ENCODE measurements at places on chromosomes 12 and 14.

- no peak for DNase-seq
These were observed 13.2 kb downstream of the HEBP1 start for GRCh38 chr12:12986775-12987331.

- DNase-seq, result no peak
These were observed 31.8 kb upstream of the ULK1 start for GRCh38 chr12:131862600-131862993.

GRCh38 chr12:6279631-6280030 is 30.9 kb upstream of the PLEKHG6 start:
- DNase-seq, result no peak

DNA sequence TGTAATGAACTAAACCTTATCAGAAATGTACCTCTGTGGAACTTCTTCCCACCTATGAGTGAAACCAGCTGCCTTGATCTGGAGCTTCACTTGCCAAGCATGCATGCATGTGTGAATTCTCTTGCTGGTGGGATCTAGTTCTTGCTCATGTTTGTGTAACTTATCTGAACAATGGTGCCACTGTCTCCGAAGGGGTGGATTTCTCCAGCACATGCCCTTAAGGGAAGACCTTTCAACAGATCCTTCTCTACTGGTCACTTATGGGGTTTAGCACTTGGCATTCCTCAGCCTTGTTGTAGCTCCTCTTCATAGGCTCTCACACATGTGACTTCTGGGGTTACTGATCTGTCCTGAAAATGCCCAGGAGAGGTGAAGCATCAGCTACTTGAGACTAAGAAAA is 25.0 kb downstream of the SMOC1 start:
- no peak for DNase-seq

DNA sequence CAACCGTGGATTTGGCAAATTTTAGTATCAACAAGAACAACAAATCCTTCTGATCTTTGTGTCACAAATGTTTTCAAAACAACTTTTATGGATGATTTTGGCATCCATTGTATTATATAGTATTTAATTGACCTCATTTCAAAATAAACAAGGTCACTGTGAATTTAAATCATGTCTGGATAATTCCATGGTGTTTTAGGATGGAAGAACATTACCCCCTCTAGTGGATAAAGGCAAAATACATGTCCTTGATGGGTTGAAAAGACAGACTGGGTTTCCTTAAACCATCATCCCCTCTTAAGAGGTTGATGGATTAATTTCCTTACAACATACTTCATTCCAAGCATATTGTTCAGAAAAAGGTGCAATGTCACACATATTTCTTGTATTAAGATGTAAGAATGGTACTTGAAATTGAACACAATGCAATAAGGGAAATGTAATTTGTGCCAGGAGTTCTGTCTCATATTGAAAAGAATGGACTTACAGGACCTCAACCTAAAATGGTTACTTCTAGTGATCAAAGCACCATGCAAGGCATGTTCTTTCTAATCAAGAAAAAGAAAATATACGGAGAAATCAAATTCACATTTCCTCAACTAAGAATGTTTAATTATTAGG is 352.0 kb downstream of the BCAT1 start:
- peak; percentile 61 for DNase-seq

DNA sequence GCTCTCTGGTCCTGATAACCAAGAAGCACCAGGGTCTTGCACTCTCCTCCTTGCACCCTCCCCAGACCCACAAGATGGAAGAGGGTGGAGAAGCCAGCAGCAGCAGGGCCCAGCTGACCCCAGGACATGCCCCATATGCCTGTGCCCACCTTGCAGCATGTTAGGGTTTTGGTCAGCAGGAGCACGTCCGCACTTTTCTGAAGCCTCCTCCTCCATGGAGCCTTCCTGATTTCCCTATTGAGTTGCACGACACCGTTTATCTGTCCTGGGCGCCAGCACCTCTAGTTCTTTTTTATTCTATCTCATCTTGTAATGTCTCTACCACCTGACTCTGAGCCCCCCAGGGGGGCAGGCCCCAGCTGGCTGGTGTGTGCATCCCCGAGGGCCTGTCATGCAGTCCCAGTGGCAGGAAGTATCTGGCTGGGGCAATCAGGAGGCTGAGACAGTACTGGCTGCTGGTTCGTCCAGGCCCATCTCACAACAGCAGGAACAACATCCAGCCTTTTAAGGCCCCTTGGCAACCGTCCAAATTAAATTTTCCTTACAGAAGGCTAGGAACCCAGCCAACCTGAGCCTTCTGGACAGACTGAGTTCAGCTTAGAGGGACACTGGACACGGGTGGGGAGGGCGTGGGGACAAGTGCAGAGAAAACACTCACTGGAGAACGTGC is 39.6 kb downstream of the CCDC85C start:
- DNase-seq, result no peak

- no peak for DNase-seq
These were observed 1.3 kb downstream of the KRT78 start for GRCh38 chr12:52847335-52848102.

DNA sequence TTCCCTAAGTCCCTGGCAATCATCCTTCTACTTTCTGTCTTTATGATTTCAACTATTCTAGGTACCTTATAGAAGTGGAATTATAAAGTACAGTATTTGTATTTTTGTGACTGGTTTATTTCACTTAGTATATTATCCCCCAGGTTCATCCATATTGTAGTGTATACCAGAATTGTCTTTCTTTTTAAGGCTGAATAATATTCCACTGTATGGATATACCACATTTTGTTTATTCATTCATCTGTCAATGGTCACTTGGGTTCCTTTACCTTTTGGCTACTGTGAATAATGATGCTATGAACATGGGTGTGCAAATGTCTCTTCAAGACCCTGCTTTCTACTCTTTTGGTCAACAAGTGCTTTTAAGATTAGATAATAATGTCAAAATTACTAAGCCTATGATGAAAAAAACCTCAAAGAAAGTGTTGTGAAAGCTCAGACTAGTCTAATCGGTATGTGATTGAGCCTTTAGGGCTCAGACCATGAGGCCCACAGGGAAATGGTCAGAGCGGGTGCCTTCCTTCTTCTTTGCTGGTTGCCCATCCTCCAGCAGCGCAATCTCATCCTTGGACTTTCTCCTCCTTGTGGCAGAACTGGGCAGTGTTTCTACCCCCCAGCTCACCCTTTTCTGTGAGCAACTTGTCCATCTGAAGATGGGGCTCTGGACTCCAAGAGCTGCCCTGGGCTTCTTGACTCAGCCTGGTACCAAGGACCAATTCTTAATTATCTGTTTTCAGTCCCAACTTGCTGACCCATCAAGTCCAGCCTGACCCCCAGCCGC is 105.4 kb downstream of the TTC8 start:
- DNase-seq, result peak; percentile 14

- DNase-seq, result peak; percentile 98
These were observed 25.8 kb downstream of the DACT1 start for GRCh38 chr14:58663494-58664111.

GRCh38 chr12:93358058-93358457 is 19.7 kb upstream of the NUDT4 start:
- no peak for DNase-seq

DNA sequence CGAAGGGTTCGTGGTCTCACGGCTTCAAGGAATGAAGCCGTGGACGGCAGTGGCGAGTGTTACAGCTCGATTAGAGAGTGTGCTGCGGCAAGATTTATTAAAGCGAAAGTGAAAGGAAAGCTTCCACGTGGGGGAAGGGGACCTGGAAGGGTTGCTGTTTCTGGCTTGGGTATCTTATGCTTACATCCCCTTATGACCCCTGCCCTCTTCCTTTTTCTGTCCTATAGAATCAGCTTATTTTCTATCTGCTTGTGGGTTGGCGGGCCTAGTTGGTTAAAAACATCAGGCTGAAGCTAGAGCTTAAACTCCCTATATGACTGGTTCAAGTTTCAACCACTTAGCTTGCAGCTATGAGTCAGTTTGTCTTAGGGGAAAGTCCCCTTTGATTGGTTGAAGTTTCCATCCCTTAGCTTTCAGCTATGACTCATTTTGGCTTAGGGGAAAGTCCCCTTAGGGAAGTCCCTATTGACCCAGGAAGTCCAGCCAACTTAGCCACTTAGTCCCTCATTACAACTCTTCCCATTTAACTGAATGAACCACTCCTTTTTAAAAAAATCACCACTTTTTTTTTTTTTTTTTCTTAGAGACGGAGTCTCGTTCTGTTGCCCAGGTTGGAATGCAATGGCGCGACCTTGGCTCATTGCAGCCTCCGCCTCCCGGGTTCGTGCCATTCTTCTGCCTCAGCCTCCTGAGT is 1494.7 kb upstream of the TMEM132C start:
- DNase-seq, result peak; percentile 25

DNA sequence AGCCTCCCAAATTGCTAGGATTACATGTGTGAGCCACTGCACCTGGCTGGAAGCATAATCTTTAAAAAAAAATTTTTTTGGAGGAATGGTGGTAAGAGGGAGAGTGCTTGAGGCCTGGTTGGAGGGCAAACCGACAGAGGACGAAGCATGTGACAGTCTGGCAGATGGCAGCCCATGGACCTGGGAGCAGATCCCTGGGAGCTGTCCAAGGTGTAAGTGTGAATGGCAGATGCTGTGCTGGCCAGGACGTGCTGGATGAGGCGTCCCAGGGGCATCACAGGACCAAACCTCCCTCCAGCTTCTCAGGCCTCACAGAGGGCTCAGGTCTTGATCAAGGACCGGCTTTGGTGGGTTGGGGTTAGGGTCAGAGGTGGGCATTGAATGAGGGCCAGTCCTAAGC is 128.4 kb upstream of the NCOR2 start:
- peak; percentile 59 for DNase-seq

- no peak for DNase-seq
These were observed 9.0 kb downstream of the CCDC85C start for GRCh38 chr14:99595034-99595433.

DNA sequence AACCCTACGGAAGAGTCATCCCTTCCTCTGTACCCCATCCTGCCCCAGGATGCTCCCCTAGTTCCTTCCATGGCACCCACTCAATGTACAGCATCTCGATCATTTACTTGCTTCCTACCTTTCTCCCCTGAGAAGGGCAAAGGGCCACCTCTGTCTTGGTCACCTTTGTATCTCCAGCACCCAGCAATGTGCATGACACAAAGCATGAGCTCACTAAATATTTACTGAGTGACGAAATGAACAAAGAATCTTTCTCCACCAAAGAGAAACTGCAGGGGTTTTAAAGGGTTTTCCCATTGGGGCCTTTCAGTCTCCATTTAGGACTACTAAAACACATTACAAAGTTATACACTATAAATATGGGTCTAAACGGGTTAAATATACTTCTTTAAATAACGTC is 30.6 kb downstream of the ATG14 start:
- peak; percentile 12 for DNase-seq

DNA sequence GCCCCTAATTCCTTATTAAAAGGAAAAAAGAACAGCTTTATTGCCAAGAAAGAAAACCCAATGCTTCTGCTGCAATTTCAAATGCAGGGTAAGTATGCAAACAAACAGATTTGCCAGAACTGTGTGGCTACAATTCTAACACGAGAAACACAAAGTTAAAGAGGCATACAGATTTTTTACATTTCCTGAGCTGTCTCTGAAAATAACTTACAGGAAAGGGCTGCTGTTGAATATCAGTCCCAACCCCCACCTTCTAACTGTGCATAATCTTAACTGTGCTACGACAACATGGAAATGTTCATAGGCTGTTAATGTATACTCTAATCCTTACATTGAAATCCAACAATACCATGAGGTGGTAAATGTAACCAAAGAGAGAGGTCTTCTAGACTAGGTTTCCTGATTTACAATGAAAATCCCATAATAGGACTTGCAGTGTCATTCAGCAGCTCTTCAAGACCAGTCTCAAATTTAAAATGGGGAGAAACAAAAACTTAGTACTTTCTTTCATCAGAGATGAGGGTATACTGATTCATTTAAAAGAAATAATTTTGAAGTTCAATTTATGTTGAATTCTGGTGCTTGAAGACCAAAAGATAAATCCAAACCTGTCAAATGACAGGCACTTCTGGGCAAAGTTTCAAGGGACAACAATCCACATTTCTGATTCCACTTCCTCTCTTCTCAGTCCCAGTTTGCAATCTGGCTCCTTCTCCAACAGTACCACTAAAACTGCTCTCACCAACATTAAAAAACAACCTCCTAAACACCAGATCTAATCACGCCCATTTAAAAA is 14.4 kb downstream of the FGD6 start:
- DNase-seq, result no peak

DNA sequence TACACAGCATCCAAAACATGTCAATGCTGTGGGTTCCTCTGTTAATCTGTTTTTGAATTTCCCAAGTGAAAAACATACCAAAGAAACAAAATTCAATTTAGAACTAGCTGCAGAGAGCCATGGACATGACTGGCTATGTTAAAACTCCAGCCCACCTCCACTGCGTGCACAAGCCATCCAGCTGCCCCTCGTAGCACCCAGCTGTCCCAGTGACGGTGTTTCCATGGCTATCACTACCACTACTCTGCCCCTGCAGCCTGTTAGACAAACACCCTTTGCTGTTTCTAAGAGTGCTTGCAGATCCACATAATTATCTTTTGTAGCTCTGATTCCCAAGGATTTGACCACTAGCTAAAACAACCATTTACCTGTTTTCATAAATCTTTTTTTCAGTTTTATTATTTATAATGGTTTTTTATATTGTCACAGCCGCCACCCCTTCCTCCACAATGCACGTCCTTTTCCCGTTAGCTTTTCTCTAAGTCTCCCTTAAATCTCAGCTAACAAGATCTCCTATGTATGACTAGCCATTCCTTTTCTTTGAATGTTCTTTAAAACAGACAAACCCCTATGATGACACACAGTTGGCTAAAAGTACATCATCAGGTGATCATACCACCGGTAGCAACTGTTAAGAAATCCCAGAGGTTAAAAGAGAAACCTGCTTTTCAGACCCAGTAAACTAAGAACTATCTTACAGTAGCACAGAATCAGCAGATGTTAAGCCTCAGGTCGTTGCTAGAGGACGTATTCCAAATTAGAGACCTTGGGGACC is 37.8 kb upstream of the NAA30 start:
- DNase-seq, result no peak

DNA sequence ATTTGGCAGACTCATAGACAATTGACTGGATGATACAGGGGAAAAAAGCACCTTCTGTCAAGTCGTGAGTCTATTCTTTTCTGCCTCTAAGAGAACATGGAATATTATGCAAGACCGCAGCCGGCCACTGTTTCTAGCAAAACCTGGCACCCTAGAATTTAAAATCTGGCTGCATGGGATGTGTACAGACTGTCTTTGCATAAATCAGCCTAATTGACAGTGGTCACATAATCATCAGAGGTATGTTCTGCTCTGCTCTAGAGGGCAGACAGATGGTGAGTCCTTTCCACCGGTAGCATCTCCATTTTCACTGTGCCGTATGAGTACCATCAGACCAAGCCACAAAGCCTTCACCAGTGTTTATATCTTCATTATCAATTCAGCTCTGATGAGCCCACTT is 80.6 kb downstream of the KCNK10 start:
- DNase-seq, result no peak

- DNase-seq, result no peak
These were observed 77.7 kb downstream of the FLRT2 start for GRCh38 chr14:85607651-85608081.

GRCh38 chr12:130130346-130130745 is 31.9 kb upstream of the FZD10 start:
- DNase-seq, result no peak

- no peak for DNase-seq
These were observed 14.2 kb downstream of the CCDC92 start for GRCh38 chr12:123958462-123958861.

GRCh38 chr12:31507966-31508365 is 83.0 kb downstream of the DENND5B start:
- no peak for DNase-seq

- DNase-seq, result no peak
These were observed 1.7 kb downstream of the WNT1 start for GRCh38 chr12:48979602-48980388.

All from mesendoderm (in vitro differentiated cells).